Stimulated activated CD8-positive, alpha-beta memory T cell treated with anti-CD3 and anti-CD28 coated beads, Interleukin-4, amount 100 ng/mL, for 4 hours (primary cell): ENCODE measurements at places on chromosomes 13 and 19.

DNA sequence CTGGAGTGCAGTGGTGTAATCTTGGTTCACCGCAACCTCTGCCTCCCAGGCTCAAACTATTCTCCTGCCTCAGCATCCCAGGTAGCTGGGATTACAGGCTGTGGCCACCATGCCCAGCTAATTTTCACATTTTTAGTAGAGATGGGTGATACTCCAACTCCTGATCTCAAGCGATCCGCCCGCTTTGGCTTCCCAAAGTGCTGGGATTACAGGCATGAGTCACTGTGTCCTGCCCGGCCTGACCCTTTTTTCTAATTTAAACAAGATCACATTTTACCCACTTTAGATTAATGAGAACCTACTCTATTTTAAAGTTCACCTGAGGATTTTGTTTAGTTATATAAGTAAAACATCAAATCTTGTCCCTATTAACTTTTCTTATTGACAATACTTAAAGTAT is 91.8 kb upstream of the POSTN start:
- DNase-seq = no peak

GRCh38 chr19:31316201-31316951 is 32.9 kb downstream of the TSHZ3 start:
- no peak for DNase-seq

- DNase-seq = peak; percentile 69
These were observed 4.4 kb downstream of the FUZ start for GRCh38 chr19:49808711-49809159.

- no peak for DNase-seq
These were observed 4.4 kb upstream of the INTS6 start for GRCh38 chr13:51457086-51457815.

- peak; percentile 27 for DNase-seq
These were observed 2.5 kb upstream of the LHB start for GRCh38 chr19:49019242-49019932.

DNA sequence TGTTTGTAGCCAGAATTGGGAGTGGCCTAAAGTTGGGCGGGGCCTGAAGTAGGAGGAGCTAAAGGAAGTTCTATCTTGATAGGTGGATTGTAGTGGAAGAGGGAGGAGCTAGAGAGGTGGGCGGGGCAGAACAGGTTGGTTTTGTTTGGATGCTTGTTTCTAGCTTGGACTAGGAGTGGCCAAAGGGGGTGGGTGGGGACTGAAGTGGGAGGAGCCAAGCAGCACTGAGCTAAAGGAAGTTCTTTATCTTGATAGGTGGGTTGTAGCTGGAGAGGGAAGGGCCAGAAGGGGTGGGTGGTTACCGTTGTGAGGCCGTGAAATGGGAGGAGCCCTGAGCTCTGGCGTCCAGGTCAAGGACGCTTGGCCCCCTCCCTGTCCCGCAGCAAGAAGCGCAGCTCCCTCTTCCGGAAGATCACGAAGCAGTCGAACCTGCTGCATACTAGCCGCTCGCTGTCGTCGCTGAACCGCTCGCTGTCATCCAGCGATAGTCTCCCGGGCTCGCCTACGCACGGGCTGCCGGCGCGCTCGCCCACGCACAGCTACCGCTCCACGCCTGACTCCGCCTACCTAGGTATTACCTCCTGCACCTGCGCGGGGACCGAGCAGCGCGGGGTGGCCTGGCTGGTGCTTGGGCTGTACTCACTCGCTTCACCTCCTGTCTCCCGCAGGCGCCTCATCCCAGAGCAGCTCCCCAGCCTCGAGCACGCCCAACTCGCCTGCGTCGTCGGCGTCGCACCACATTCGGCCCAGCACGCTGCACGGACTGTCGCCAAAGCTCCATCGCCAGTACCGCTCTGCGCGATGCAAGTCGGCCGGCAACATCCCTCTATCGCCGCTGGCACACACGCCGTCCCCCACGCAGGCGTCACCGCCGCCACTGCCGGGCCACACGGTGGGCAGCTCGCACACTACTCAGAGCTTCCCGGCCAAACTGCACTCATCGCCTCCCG is 8.0 kb downstream of the DNASE2 start:
- DNase-seq = no peak

DNA sequence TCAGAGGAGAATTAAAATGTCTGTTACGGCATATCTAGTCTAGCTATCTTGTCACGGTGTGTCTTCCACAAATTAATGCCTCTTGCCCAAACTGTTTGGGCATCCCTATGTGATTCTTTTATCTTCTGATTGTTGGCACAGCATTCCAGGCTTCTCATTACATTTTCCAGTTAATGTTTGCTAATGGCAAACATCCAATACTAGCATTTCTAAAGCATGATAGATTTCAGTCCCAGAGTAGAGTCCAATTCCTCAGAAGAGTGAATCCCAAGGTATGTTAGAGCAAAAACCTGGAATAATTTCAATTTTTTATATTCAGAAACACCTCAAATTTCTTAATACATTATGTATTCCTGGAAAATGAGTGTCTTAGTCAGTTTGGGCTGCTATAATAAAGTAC is 684.5 kb upstream of the SLITRK1 start:
- DNase-seq = no peak

DNA sequence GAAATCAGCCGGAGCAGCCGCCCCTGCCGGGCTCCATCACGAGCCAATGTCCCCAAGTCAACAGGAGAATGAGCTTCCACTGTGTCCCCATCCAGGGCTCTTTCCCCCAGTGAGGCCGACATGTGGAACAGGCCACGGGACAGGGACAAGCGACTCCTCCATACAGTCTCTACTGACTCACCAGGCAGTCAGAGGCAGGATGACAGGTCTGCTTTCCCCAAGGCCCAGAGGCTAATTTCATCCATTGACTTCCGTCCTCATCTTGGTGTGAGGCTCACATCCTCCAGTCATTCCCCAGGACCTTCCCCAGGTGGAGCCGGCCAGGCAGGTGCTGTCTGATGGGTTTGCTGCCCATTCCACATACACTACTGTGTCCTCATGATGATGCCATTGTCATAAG is 3.5 kb downstream of the CEACAM6 start:
- no peak for DNase-seq
